Coronary artery (tissue), 2 donors: ENCODE measurements at places on chromosomes 2 and 18.

- no peak for DNase-seq
Observed at GRCh38 chr18:67731851-67732250, 215.3 kb upstream of the DSEL start.

GRCh38 chr2:177540283-177540682, 147.7 kb downstream of the AGPS start:
- DNase-seq, result no peak

- no peak for DNase-seq
Observed at GRCh38 chr2:221102896-221103688, 469.0 kb downstream of the EPHA4 start.

GRCh38 chr2:182761903-182762302, 45.8 kb downstream of the DNAJC10 start:
- DNase-seq, result no peak

DNA sequence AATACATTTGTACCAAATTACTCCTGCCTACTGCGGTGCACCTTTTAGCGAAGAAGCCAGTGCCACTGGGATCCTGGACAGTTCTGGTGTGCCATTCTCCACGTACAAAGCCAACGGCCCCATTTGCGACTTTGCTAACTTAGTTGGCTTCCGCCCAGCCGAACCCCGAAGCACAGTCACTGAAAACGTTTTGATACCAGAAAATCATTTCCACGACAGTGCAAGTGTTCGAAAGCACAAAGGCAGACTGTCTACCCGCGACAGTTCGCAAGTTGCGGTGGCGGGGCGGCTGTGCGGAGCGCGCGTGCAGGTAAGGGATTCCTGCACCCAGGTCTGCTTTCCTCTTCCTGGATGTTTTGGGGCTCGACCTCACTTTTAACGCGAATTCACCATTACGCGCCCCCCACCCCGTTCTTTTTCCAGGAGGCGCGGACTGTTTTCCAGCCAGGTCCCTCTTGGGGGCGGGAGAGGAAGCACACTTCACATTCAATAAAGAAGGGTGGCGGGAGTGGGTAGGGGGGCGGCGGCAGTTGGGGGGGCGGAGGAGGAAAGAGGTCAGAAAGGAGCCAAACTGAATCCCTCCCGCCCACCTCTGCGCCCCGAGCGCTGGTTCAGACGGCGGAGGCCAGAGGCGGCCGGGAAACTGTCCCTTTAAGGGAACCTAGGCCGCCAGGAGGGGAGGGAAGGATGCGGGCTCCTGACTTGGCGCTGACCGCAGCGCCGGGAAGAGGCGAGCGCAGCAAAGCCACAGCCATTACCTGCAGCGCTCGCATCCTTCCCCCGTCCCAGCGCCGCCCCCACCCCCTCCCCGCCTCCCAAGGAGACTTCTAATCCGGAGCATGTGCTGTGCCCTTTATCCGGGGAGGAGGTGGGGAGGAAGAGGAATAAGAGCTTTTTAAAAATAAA, 107.4 kb upstream of the KCTD1 start:
- DNase-seq, result peak; percentile 77

- DNase-seq, result no peak
Observed at GRCh38 chr2:29527947-29528346, 393.4 kb downstream of the ALK start.

GRCh38 chr2:117378653-117379052, 435.8 kb upstream of the DDX18 start:
- DNase-seq, result no peak

GRCh38 chr2:126696644-126697520, 40.9 kb downstream of the GYPC start:
- DNase-seq, result no peak

- DNase-seq, result no peak
Observed at GRCh38 chr2:152542995-152543481, 174.2 kb downstream of the PRPF40A start.

- no peak for DNase-seq
Observed at GRCh38 chr2:234251326-234252271, 201.1 kb downstream of the SPP2 start.

GRCh38 chr18:46716827-46717226, 40.0 kb downstream of the ST8SIA5 start:
- DNase-seq, result no peak

- DNase-seq, result no peak
Observed at GRCh38 chr2:233689501-233689900, 3.2 kb upstream of the UGT1A6 start.

GRCh38 chr2:141271346-141271745, 859.5 kb downstream of the LRP1B start:
- no peak for DNase-seq

- no peak for DNase-seq
Observed at GRCh38 chr2:9847140-9847539, 3.9 kb downstream of the TAF1B start.

DNA sequence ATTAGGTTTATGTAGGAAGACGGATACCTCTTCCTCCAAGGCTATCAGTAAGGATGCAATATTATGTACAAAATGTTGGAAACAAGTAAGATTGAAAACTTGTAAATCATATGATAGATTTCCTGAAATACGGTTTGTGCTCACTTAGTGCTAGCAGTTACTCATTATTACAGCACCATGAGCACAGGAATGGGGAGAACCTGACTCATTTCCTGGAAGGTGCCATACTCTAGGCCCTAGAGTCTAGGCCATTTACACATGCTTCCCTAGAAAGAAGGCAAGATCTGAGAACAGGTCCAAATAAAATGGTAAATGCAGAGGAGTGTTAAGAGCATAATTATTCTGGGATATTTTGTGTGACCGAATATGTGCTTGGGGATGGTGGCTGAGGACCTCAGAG, 467.7 kb upstream of the CELF4 start:
- no peak for DNase-seq

DNA sequence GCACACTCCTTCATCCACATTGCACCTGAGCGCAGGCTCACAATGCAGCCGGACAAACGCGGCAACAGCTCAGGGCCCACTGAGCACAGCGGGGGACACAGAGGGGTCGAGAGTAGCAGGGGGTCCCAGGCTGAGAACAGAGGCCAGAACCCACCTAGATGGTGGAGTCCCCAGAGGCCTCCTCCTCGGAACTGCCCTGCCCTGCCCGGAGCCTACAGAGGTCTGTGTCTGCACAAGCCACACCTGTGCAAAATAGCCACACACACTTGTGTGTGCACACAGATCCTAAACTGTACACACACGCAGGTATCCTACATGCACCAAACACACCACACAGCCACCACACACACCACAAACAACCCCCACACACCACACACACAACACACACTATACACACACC, 72.8 kb downstream of the TMEM18 start:
- peak; percentile 31 for DNase-seq

DNA sequence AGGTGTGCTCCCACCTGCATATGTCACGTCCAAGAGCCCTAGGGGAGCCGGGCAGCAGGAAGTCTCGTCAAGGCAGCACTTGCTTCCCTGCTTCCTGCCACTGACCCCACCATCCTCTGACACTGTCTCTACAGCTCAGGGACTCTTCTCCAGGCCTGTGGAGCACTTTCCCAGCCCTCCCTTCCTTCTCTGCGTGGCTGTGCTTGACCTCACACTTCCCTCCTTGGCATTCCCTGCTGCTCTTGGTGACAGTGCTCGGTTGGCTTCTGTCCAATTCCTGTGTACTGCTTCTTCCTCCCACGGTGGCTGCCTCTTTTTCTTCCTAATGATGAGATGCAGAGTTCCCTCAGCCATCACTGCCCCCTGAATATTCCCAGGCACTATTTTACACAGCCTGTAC, 2.8 kb downstream of the CIDEA start:
- no peak for DNase-seq

GRCh38 chr2:172788871-172789270, 53.2 kb downstream of the RAPGEF4 start:
- no peak for DNase-seq

DNA sequence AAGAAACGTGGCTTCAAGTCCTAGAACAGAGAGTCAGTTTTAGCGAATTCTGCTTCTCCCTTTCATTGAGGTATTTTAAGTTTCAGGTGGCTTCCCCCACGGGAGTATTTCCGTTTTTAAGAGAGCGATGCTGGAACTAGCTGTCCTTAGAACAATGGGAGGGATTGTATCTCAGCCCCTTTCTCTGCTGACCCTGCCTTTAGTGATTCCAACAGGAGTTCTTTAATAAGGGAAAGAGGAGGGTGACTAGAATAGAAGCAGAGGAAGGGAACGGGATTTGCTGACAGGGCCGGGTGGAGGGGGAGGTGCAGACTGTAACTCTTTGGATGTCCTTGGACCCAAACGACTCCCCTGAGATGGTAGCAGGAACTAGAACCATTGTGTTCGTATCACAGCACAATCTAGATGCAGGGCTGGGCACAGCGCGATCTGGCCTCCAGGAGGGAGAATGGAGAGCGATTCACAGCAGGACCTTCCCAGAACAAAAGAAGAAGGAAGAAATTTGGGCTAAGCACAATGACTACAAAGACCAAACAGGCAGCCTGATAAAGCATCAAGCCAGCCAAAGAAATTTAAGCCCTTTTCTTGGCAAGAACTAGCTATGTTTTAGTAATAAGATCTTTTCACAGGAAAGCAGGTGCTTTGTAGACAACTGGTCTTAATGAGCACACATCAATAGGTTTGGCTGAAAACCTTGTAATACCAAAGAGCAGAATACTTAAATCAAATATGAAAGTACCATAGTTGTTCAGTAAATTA, 15.8 kb upstream of the RTTN start:
- DNase-seq, result no peak

DNA sequence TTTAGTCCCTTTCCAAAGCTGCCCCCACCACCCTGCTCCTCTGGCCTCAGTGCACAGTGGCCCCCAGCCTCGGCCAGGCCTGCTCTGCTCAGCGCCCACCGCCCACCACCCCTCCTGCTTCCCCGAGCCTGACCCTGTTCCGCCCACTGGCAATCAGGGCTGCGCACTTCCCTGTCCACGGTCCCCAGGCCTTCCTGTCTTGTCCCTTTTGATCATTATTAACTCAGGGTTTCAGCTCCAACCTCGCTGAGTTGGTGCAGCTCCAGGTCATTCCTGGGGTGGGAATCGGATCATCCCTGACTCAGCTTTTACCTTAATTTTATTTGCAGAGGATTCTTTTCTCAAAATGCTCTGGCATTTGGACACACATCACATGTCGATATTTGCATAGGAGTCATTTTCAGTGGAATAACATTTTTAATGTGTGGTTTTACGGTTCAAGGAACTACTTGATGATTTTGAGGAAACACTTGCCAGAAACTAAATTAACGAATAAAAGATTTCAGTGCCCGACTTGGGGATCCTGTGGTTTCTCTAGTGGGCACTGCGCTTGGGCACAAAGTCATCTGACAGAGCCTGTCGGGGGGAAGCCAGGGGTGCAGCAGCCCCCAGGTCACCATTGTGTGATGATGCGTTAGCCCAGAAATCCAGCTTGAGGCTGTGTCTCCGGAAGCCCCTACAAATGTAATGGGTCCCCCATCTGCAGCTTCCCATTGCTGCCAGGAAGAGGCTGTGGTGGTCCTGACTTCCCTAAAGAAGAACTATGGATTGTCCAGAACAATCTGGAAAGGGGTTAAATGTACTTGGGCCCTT, 1.0 kb upstream of the ESPNL start:
- DNase-seq, result no peak

- DNase-seq, result no peak
Observed at GRCh38 chr2:160955578-160955977, 204.7 kb upstream of the TANK start.

GRCh38 chr2:3254442-3254941, 123.1 kb downstream of the EIPR1 start:
- DNase-seq, result no peak
